ENCODE measurements at places on chromosomes 11 and 22. TPM values are rescaled to one million over a fixed set of nuclear protein-coding genes. Genes with fewer than 3 reads are reported as not detected.

DNA sequence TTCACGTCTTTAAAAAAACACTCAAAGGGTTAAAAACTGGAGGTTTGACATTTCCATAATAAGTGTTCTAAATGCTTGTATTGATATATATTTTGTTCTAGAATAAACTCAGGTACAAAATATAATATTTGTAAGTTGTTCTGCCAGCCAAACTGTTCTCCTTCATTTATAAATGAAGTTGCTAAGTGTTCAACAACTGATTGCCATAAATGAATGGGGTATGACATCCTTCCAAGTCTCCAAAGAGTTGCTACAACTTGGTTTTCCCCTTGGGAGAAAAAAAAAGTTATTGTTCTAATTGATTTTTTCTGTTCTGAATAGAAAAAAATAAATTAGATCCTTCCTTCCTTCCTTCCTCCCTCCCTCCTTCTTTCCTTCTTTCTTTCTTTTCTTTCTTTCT, 65.4 kb upstream of the BLID start:
- no peaks in the 10 kb centered on the region for H3K4me1 ChIP-seq
- no peak overlapping the region for H3K4me3 ChIP-seq
- H3K27ac ChIP-seq = no peak overlapping the region

The CRYBB2 gene
- polyA plus RNA-seq = 0.49 TPM

GRCh38 chr22:40709752-40710413, 30.6 kb downstream of the MCHR1 start:
- H3K36me3 ChIP-seq = no peaks in the 10 kb centered on the region
- no peak overlapping the region for H3K27ac ChIP-seq
- no peaks in the 10 kb centered on the region for H3K4me1 ChIP-seq
- H3K27me3 ChIP-seq = no peaks in the 10 kb centered on the region
- DNase-seq = no peak
- no peak overlapping the region for H3K4me3 ChIP-seq

DNA sequence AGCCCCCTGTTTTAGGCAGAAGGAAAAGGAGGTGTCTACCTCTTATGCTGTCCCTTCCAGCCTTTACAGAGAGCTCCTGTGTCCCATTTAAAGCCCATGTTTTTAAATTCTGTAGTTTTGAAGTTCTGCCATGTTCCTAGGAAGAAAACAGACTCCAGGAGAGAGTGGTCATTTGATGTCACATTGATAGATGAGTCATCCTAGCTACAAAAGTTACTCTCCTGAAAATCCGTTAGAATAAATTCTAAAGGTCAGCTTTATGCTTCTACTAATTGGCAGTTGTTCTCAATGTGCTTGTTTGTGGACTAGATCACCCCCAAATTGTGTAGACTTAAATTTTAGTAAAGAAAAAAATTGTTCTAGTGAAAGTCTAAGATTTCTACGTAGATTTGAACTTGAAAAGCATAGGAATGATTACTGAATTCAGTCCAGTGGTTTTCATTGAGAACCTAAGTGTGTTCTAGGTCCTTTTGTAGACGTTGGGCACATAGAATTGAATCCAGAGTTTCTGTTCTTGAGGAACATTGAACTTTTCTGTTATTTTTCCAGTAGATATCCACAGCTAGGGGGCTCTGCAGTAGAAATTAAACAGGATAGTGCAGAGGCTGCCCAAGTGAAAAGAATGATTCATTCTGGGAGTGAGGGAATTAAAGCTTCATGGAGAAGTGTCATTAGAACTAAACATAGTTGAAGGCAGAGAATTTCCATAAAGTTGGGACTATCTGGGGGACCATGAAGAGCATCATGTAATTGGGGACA, 140.6 kb upstream of the RASSF10 start:
- no peak for DNase-seq
- no peaks in the 10 kb centered on the region for H3K36me3 ChIP-seq
- no peaks in the 10 kb centered on the region for H3K27me3 ChIP-seq
- peaks cover 8% of the 10 kb centered on the region for H3K4me1 ChIP-seq
- H3K27ac ChIP-seq = no peak overlapping the region

DNA sequence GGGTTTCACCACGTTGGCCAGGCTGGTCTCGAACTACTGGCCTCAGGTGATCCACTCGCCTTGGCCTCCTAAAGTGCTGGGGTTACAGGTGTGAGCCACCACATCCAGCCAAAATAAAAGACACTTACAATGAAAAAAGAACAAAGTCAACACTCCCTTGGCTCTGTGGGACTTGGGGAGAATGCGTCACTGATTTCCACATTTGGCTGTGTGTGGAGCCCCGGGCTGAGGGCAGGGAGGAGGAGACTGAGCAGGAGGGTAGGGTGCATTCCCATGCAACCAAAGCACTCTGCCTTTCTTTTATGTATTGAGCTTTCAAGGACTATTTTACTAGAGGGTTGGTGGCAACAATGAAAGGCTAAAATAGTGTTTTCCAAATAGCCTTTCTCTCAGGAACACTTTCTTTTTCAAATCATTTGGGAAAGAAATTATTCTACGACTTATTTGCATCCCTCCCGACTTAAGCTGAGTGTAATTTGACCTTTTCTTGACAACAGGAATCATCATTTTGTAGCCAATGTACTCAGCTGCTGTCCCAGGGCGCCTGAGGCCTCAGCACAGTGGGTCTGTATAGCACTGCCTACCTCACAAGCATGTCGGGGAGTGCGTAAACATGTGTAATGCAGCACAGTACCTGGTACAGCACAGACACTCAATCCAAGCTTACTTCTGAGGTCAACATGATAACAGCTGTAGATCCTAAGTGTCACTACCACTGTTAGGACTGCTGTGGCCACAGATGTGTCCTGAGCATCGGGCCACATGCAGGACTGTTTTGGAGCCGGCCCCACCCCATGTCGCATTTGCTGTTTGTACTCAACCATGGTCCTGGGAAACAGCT, 10.1 kb upstream of the SERPIND1 start:
- peaks cover 9% of the 10 kb centered on the region for H3K36me3 ChIP-seq
- no peak for DNase-seq
- H3K4me3 ChIP-seq = no peak overlapping the region

The HTR3B gene
- polyA plus RNA-seq = not detected
